Hematopoietic multipotent progenitor cell (in vitro differentiated cells): ENCODE measurements at places on chromosomes 5 and 9. TPM values are rescaled to one million over a fixed set of nuclear protein-coding genes. Genes with fewer than 3 reads are reported as not detected.

GRCh38 chr5:134603059-134603458 lies 29.6 kb downstream of the SAR1B start:
- DNase-seq: no peak

- DNase-seq: no peak
Measured at GRCh38 chr9:114721491-114722079, 39.6 kb upstream of the TEX48 start.

DNA sequence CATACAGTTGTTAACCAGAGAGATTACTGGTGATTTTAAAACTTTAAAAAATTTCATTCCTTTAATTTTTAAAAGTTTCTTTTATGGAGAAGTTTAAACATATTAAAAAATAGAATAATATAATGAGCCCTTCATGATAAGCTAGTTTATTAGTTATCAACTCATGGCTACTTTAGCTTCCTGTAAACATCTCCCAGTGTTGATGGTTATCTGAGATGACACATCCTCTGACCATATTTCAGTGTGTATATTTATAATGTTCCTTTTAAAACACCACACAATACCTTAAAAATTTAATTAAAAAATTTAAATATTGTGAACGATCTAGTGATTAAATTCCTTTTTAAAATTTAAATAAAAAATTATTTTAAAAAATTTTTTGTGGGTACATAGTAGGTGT lies 74.1 kb downstream of the IPO11 start:
- no peak for DNase-seq

The PRDM9 gene
- under 0.01 TPM for total RNA-seq

- DNase-seq: no peak
Measured at GRCh38 chr5:141508798-141509611, 20.1 kb downstream of the PCDHGC5 start.
